ENCODE measurements at places on chromosomes 11 and 22. TPM values are rescaled to one million over a fixed set of nuclear protein-coding genes. Genes with fewer than 3 reads are reported as not detected.

- no peak for DNase-seq
- no peaks in the 10 kb centered on the region for H3K36me3 ChIP-seq
- no peaks in the 10 kb centered on the region for H3K4me1 ChIP-seq
- H3K4me3 ChIP-seq = no peak overlapping the region
- H3K27me3 ChIP-seq = no peaks in the 10 kb centered on the region
These were observed 218.7 kb upstream of the MTNR1B start for GRCh38 chr11:92750794-92751193.

GRCh38 chr11:61726775-61727174, 25.7 kb upstream of the MYRF start:
- no peak overlapping the region for H3K4me3 ChIP-seq
- no peak overlapping the region for H3K27ac ChIP-seq
- H3K27me3 ChIP-seq = no peaks in the 10 kb centered on the region
- H3K4me1 ChIP-seq = no peaks in the 10 kb centered on the region
- H3K36me3 ChIP-seq = no peaks in the 10 kb centered on the region

GRCh38 chr11:44524751-44525201, 40.7 kb upstream of the CD82 start:
- no peak for DNase-seq
- no peak overlapping the region for H3K4me3 ChIP-seq
- peaks cover 25% of the 10 kb centered on the region for H3K27me3 ChIP-seq
- H3K4me1 ChIP-seq = peaks cover 10% of the 10 kb centered on the region
- H3K36me3 ChIP-seq = no peaks in the 10 kb centered on the region
- H3K27ac ChIP-seq = no peak overlapping the region

DNA sequence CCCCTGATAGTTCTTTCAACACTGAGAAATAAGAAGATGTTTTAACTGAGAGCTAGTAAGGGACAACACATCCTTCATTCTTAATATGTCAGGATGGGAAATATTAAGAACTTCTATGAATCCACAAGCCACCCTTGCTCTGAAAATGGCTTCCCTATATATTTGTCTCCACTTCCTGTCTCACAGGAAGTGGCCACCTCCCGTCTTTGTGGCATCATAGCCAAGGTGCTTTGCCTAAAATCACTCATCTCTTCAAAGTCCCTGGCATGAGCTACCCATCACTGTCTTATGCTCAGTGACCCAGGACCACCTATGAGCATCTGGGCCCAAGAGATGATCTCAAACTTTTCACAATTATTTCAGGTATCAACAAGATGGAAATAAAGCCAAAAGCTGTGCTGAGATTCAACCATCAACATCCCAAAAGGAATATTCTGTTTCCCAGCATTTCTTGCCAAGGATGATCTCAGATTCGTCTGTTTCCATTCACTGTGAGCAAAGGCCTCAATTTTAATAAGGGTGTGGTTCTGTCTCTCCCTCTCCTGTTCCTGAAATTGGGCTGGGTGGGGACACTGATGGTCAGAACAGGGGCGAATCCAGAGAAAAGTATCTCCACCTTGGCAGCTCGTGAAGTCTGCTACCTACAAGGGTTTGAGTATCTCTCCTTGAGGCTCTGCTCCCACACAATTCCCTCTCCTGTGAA, 493.9 kb downstream of the MN1 start:
- no peaks in the 10 kb centered on the region for H3K27me3 ChIP-seq
- no peak for DNase-seq
- H3K36me3 ChIP-seq = no peaks in the 10 kb centered on the region
- no peak overlapping the region for H3K4me3 ChIP-seq
- H3K27ac ChIP-seq = no peak overlapping the region

DNA sequence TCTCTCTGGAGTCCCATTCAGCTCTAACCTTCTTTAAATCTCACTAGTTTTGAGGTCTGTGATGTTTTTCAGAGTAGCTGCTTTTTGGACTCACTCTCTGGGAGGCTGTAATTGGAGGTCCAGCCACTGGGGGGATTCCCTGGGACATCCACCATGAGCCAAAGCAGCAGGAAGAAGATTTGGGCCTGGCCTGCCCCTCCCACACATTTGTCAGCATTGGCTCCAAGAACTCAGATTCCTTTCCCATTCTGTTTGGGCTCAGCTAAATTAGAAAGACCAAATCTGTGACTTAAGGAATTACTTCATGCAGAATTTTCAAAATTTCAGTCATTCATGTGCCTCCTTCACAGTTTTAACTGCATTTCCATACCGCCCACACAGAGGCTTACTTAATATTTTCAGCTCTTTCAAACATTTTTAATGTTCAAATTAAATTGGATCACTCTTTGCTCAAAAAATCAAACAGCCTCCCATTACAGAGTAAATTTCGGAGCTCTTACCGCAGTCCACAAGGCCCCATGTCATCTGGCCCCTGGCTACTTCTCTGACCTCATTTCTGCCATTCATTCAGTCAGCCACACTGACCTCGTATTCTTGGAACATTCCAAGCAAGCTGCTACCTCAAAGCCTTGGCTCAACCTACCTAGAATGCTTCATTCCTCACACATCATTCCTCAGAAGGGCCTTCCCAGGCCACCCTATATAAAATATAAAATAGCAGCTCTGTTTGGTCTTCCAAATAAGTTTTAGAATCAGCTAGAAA, 54.5 kb upstream of the RRAS2 start:
- H3K4me1 ChIP-seq = peaks cover 71% of the 10 kb centered on the region
- H3K36me3 ChIP-seq = peaks cover 6% of the 10 kb centered on the region
- H3K27me3 ChIP-seq = no peaks in the 10 kb centered on the region
- DNase-seq = no peak
- H3K4me3 ChIP-seq = no peak overlapping the region

GRCh38 chr11:35856756-35857155, 87.1 kb upstream of the LDLRAD3 start:
- peaks cover 4% of the 10 kb centered on the region for H3K27me3 ChIP-seq
- no peaks in the 10 kb centered on the region for H3K4me1 ChIP-seq
- no peak overlapping the region for H3K27ac ChIP-seq

DNA sequence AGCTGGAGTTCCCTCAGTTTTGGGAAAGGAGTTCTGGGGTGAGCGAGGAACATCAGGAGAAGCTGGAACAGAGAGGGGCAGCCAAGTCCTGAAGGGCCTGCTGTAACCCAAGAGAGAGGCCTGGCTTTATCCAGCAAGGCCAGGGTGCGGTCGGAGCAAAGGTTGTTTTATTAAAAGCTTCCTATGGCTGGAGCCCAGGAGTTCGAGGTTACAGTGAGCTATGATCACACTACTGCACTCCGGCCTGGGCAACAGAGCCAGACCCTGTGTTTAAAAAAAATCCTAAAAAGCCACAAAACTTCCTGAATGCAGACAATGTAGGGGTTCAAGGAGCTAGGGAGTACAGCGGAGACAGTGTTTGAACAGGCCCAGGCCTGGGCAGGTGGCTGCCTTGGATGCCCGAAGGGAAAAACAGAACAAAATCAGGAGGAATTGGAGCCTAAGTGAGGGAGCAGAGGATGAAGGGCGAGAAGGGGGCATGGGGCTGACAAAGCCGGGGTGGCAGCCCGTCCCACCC, 22.2 kb upstream of the MALAT1 start:
- peaks cover 2% of the 10 kb centered on the region for H3K27me3 ChIP-seq
- peak overlapping the region; percentile 98 for H3K27ac ChIP-seq
- peak overlapping the region; percentile 100 for H3K4me3 ChIP-seq
- H3K4me1 ChIP-seq = peaks cover 13% of the 10 kb centered on the region

DNA sequence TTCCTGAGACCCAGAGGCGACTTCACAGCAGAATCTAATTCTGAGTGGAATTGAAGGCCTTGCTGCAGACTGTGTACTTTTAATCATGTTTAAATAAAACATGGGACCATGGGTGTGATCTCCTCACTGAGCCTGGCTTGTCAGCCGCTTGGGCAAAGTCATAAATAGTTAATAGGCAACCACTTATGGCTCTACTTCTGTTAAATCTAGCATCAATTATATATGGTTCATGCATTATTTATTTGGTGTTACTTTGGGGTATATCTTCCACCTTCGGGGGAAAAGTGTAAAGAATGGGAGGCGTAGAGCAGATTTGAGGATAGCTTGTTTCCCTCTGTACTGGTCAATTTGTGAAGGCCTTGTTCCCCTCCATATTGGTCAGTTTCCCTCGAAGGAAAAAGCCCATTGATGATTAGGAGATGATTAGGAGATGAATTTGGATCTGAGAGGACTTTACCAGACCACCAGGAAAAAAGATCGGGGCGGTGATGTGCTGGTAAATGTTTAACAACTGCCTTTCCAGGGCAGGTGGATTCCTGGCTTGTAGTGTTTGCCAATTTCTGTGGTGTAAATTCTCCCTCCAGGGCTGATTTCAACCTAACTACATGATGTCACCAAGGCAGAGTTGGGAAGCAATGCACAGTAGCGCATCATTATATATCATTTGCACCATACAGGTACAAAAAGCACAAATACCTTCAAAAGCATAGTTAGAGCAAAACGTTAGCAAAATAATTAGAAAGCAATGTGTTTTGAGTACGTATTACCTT, 204.1 kb upstream of the SEZ6L start:
- DNase-seq = no peak
- no peak overlapping the region for H3K4me3 ChIP-seq
- H3K4me1 ChIP-seq = peaks cover 13% of the 10 kb centered on the region
- H3K27me3 ChIP-seq = peaks cover 3% of the 10 kb centered on the region

- no peak for DNase-seq
- H3K27ac ChIP-seq = no peak overlapping the region
- peaks cover 3% of the 10 kb centered on the region for H3K27me3 ChIP-seq
- no peaks in the 10 kb centered on the region for H3K4me1 ChIP-seq
- H3K4me3 ChIP-seq = no peak overlapping the region
These were observed 8.3 kb upstream of the MMP1 start for GRCh38 chr11:102806296-102806695.

GRCh38 chr22:35116817-35117216, 50.9 kb downstream of the ISX start:
- no peak for DNase-seq
- no peaks in the 10 kb centered on the region for H3K4me1 ChIP-seq
- H3K27ac ChIP-seq = no peak overlapping the region
- H3K36me3 ChIP-seq = no peaks in the 10 kb centered on the region
- H3K4me3 ChIP-seq = no peak overlapping the region

DNA sequence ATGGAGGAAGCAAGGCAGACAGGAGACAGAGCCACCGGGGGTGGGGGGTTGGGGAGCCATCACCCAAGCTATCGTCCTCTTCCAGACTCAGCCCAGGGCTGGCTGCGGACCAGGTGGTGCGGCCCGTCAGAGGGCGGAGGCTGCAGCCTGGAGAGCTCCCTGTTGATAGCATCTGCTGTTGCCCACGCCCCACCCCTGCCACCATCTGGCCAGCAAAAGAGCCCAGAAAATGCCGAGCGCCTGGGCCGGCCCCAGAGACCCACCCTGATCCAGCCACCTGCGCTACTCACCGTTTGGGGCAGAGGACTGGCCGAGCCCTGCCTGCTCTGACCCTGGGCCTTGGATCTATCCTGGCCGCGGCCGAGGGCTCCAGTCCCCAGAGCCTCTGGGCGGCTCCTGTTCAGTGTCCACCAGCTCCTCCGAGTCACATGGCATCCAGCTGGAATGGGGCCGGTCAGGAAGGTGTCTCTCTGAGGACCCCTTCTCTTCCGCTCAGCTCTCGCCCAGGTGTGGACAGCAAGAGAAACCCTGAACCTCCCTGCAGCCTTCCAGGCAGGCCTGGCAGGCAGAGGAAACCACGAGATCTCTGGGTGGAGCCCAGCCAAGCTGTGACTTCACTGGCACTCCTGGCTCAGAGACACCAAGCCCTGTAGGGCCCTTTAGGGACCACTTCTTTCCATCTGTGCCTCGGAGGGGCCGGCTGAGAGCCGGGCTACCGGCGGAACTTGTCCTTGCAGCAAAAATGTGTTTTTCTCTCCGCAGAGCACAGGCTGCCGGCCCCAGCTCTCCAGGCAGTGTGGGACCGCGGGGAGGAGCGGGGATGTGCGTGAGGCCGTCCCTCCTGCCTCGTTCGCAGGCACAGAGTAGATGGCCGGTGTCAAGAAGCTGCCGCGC, at the start of gene MRGPRE:
Gene MRGPRE, minus strand, starts transcription at position 567 of the 894 bp plus-strand sequence. CDS start 3,618 bp downstream, outside the sequence.
- no peak within 1 kb of the TSS for H3K27ac ChIP-seq
- no peak within 1 kb of the TSS for H3K4me3 ChIP-seq
- no peaks in the 10 kb centered on the region for H3K36me3 ChIP-seq
- DNase-seq = no peak

- H3K27ac ChIP-seq = no peak overlapping the region
- DNase-seq = no peak
- no peak overlapping the region for H3K4me3 ChIP-seq
- no peaks in the 10 kb centered on the region for H3K4me1 ChIP-seq
- no peaks in the 10 kb centered on the region for H3K36me3 ChIP-seq
- H3K27me3 ChIP-seq = no peaks in the 10 kb centered on the region
These were observed 109.4 kb downstream of the MORC2 start for GRCh38 chr22:30858976-30859713.

GRCh38 chr11:9962722-9963121, 298.8 kb downstream of the SWAP70 start:
- H3K4me3 ChIP-seq = no peak overlapping the region
- no peak for DNase-seq
- H3K4me1 ChIP-seq = no peaks in the 10 kb centered on the region
- H3K36me3 ChIP-seq = no peaks in the 10 kb centered on the region
- H3K27me3 ChIP-seq = no peaks in the 10 kb centered on the region

- H3K4me3 ChIP-seq = peak overlapping the region; percentile 100
- peaks cover 53% of the 10 kb centered on the region for H3K36me3 ChIP-seq
- H3K4me1 ChIP-seq = peaks cover 44% of the 10 kb centered on the region
- no peaks in the 10 kb centered on the region for H3K27me3 ChIP-seq
- no peak for DNase-seq
These were observed 3.1 kb downstream of the HNRNPUL2 start for GRCh38 chr11:62724171-62724570.

GRCh38 chr22:43004362-43005035, 10.4 kb downstream of the PACSIN2 start:
- H3K36me3 ChIP-seq = peaks cover 3% of the 10 kb centered on the region
- no peaks in the 10 kb centered on the region for H3K27me3 ChIP-seq
- peak overlapping the region; percentile 14 for H3K4me3 ChIP-seq
- peaks cover 58% of the 10 kb centered on the region for H3K4me1 ChIP-seq

- H3K27me3 ChIP-seq = no peaks in the 10 kb centered on the region
- DNase-seq = no peak
- no peak overlapping the region for H3K27ac ChIP-seq
- H3K36me3 ChIP-seq = no peaks in the 10 kb centered on the region
- no peaks in the 10 kb centered on the region for H3K4me1 ChIP-seq
These were observed 27.1 kb upstream of the OPCML start for GRCh38 chr11:133559382-133559781.

Gene KRTAP5-7
- not detected for total RNA-seq

Gene OR51F2
- not detected for total RNA-seq

Gene HTR3B
- not detected for total RNA-seq

Gene SYCE3
- total RNA-seq = 1.1 TPM

Gene OR5P2
- total RNA-seq = not detected

Gene ADM2
- total RNA-seq = 6.5 TPM

Gene RBFOX2
- total RNA-seq = 1.1 TPM

Gene ATF4
- total RNA-seq = 413 TPM

Gene DDX17
- 710 TPM for total RNA-seq
